ENCODE measurements at places on chromosomes 7 and 10. TPM values are rescaled to one million over a fixed set of nuclear protein-coding genes. Genes with fewer than 3 reads are reported as not detected.
A peak's percentile ranks its signal among the peaks of the same experiment; 100 is the strongest.

DNA sequence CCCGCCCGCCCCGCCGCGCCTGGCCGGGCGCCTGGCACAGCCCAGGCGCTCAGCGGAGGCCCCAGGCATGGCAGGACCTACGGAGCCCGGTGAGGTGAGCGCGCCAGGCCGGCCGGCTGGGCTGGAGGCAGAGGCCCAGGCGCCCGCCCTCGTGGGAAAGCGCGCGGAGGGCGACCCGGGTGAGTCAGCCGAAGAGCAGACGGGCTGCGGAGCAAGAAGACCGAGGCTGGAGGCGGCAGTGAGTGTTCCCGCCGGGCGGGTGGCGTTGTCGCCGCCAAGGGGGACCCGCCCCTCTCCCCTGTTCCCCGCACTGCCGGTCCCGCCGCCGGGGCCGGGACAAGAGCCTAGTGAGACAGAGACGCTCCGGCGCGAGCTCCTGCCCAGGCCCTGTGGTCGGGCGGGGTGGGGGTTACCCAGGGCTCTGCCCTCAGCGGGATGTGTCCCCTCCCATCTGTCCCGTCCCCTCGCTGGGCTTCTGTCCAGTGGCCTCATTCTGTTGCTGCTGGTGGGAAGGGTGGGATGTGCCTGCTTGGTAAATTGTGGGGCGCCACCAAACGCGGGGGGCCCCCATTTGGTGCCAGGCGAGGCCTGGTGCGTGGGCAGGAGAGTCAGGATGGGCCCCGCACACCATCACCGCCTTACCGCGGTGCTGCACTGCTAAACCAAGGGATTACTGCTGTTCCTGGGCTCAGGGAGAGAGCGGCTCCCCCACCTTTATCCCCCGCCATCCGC lies 17.0 kb upstream of the NODAL start:
- DNase-seq: peak; percentile 80

Gene HOXA11
- total RNA-seq: 7.9 TPM

Gene UNCX
- total RNA-seq: not detected

DNA sequence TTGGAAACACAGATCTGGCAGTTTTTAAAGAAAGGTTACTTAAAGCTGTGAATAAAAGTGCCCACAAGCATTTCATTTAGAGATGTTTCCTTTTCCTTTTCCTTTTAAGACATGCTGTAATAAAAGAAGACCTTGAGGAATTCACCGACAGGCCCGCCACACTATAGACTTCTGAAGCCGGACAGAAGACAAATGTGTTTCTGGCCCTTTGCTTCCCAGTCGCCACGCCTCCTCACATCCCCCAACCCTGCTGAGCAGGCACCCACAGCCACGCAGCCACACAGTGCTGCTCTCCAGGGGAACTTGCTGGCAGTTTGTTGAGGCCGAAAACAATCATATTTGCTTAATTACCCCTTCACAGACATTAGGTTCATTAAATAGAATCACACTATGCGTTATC lies 83.4 kb downstream of the SLC25A13 start:
- no peak for DNase-seq

Gene VWC2
- not detected for total RNA-seq

Data from gastrocnemius medialis (tissue), 4 donors.